ENCODE measurements at places on chromosomes 1 and 21.

DNA sequence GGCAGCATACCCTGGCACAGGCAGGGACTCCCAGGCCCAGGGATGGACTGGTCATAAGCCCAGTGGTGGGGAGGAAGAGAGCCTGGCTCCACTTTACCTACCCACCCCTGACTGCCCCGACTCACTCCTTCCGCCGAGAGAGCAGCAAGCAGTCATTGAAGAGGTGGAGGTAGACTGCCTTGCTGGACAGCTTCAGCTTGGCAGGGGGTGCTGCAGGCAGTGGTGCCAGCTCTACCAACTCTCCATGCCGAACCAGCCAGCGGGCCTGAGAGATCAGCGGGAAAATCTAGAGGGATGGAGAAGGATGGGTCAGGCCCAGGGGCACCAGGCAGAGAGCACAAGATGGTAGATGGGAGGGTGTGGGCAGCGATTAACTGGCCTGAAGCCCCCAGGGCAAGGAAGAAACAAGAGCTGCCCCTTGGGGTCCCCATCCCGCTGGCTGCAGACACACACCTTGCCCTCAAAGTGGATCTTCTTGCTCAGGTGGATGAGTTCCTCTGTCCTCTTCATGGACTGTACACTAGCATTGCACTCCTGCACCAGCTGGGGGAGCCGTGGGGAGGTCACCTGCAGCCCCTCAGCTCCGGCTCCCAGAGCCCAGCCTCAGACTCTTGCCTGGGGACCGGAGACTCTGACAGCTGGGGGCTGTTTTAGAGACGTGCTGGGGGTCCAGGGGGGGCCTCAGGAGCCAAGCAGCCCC is 7.7 kb downstream of the ARHGEF19 start:
- no peak for DNase-seq

GRCh38 chr1:173101589-173101988 is 50.8 kb upstream of the TNFSF18 start:
- no peak for DNase-seq

DNA sequence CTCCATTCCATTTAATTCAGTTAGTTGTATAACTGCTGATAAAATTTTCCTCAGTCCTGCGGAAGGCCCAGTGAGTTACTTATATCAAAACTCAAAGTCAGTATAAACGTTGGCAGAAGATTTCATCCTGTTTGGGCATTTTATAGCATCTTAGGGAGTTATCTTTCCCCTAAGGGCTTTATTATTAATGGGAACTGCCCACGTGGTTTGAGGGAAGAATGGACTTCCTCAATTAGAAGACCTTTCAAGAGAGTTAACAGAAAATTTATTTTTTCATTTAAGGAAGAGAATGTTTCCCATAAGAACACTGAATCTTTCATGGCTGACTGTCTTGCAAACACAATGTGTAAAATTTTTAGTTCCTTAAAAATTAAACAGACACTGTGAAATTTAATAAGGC is 400.1 kb downstream of the NEGR1 start:
- DNase-seq, result no peak

DNA sequence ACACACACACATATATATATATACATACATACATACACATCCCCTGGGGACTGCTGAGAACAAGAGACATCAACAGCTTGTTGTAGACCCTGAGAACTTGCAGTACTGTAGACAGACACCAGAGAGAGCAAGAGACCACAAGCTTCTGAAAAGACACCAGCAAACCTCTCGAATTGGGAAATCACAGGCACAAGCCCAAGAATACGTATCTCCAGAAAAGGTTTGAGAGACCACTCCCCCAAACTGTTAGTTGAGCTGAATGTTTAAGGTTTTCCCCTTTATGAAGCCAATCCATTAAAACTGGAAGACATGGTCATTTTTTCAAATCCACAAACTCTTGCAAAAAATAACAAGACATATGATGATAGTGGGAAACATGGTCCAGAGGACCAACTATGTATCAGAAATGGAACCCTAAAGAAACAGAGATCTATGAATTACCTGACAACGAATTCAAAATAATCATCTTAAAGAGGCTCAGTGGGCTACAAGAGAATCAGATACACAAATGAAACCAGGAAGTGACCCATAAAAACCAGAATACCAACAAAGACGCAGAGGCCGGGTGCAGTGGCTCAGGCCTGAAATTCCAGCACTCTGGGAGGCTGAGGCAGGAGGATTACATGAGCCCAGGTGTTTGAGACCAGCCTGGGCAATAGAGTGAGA is 45.1 kb downstream of the SLC2A1 start:
- DNase-seq, result peak; percentile 84

DNA sequence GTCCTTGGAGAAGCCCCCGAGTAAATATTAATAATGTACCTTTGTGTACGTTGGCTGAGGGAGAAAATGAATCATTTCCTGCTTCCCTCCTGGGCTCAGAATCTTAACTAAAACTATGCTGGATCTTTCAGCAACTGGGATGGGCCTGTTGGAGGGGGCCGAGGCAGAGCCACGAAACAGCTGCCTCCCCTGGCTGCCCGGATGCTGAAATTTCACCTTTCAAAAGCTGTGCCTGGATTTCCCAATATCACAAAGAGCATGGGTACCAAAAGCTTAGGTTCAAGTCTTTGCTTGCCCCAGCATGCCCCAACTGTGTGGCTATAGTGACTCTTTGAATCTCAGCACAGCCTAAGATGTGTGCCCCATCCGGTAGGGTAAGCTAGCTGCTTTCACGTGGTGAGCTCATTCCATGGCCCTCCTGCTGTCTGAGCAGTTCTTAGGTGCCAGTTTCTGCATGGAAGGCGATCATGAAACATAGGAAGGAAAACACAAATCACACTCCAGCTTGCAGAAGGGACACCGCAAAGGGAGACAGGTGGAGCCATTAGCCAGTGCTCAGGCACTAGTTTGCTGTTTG is 473.5 kb downstream of the PTPRU start:
- no peak for DNase-seq

DNA sequence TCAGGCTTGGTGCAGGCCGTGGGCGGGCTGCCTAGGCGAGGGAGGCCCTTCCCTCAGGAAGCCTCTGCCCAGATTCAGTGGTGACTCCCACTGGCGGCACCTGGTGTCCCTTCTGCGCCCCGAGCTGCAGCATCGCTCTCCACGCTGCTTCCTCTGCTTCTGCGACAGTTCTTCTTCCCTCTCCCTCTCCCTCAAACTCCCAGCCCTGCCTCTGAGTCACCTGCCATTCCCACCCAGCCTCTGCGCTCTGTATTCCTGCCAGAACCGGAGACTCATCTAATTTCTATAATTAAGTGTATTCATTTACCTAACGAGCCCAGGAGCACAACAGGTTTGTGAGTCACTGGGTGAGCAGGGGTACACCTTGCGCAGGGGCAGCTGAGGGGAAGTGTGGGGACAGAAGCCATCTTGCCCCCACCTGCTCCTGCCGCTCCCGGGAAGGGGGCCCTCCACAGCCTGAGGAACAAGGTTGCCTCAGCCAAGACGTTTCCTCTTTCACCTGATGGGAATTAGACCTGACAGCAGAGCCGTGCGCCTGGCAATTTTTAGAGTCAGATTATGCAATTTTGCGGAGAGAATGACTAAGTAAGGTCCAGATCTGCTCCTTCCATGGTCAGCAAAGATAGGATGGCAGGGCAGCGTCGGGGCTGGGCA is 19.4 kb downstream of the KCNC4 start:
- DNase-seq, result no peak

DNA sequence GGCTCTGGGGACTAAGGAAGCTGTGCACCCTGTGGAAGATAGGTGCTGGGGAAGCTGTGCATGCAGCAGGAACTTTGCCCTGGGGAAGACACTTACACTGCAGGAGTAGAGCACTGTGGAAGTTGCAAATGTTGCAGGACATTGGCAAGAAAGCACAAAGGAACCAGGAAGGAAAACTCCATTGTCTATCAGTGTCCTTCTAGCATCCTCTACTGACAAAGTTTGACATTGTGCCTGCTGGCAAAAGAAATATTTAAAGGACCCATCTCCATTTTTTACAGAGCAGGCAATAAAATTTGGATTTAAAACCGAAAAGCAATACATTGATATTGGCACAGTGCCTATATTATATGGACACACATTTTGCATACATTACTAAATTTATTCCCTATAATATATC is 394.1 kb downstream of the PBX1 start:
- DNase-seq, result no peak

GRCh38 chr1:48677306-48678287 is 99.1 kb downstream of the BEND5 start:
- peak; percentile 35 for DNase-seq

DNA sequence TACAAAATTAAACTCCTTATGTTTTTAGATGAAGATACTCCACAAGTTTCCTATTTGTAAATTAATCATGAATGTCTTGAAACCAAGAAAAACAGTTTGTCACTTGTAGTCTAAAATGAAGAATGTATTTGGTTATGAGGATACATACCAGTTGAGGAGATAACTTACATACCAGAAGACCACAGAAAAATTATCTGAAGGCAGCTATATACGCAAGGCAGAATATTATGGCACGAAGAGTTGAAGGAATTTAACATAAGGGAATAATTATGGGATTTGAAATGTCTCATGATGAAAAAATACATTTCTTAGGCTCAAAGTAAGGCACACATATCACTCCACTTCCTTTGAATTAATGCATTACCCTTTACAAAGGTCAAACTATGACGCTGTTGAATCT is 73.3 kb downstream of the IFI44 start:
- DNase-seq, result no peak

DNA sequence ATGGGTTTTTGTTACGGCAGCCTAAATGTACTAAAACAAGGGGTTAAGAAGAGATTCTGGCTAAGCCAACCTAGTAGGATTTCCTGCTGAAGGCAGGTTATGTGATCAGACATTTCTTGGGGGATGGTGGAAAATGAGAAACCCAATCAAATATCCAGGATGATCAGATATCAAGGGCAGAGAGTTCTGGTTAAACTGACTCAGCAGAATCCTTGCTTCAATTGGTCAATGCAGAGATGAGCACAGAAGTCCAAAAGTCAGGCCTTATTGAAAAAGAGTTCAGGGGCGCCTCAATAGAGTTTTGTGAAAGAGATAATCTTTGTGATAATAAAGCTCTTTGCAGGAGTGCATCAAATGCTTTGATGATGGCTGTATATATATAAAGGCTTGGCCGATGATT is 237.1 kb downstream of the AMY1C start:
- no peak for DNase-seq

- DNase-seq, result no peak
Observed at GRCh38 chr1:1605034-1605591, 5.2 kb upstream of the FNDC10 start.

DNA sequence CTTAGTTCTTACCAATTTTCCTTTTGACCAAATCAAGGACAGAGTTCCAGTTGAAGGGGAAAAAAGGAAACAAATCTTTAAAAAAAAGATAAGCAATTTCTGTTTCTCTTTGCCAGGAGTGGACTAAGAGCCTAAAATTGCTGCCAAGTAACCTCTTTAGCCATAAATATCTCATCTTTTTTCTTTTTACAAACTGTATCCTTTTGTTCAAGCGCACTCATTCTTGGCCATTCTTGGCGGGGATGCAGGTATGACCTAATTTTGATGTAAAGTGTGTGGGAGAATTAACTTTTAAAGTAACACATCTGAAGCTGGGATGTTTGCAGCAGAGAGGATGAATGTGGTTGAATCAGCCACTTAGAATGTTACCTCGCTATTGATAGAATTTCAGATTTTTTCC is 13.4 kb upstream of the KIF1B start:
- no peak for DNase-seq

- no peak for DNase-seq
Observed at GRCh38 chr1:116411784-116412479, 38.9 kb downstream of the ATP1A1 start.

GRCh38 chr1:43930949-43931275 is 2.7 kb upstream of the ARTN start:
- DNase-seq, result no peak

GRCh38 chr1:205438213-205439158 is 16.6 kb upstream of the LEMD1 start:
- DNase-seq, result no peak

- DNase-seq, result peak; percentile 37
Observed at GRCh38 chr1:31699341-31699891, 4.4 kb downstream of the COL16A1 start.

GRCh38 chr21:34266351-34266750 is 97.5 kb upstream of the KCNE2 start:
- DNase-seq, result no peak

- no peak for DNase-seq
Observed at GRCh38 chr1:1565340-1565739, 9.3 kb downstream of the SSU72 start.

GRCh38 chr1:174322202-174322862 is 125.4 kb upstream of the GPR52 start:
- DNase-seq, result no peak

GRCh38 chr1:217089361-217090014 is 366.3 kb upstream of the ESRRG start:
- DNase-seq, result no peak

GRCh38 chr1:46478721-46479485 is 10.7 kb upstream of the DMBX1 start:
- DNase-seq, result no peak

Data from CD4-positive, alpha-beta T cell treated with Interleukin-1 beta for 1 hour (primary cell).